ENCODE measurements at places on chromosomes 12 and 14.

DNA sequence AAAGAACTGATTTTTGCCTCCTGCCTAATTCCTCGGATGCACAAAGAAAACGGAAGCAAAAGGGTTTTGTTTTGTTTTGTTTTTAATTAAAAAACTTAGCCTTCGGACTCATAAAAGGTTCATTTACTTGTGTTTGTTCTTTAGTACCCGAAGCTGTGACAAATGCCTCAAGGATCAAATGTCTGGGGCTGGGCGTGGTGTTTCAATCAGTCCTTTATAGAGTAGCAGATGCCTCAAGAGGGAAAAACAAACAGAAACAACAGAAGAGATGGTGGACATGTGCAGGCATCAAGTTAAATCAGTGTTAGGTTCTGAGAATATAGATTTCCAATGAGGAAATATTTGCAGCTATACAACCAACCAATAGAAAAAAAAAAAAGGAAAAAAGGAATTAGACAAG is 1.6 kb upstream of the WIF1 start:
- no peak for DNase-seq

DNA sequence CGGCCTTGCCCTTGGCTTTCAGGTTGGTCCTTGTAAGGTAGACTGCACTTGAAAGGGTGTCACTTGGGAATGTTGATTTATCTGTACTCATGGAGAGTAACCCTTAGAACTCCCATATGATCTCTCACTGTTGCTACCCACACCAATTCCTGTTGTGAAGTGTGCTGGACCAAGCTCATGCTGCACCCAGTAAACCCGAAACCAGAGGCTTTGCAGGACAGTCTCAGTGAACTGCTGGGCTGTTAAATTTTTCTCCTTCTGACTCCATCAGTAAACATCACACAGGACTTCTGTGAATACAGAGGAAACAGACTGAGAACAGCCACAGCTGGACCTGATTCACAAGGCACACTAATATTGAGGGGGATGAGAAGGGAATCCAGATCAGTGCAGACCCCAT is 783.0 kb downstream of the TMEM121 start:
- no peak for DNase-seq

DNA sequence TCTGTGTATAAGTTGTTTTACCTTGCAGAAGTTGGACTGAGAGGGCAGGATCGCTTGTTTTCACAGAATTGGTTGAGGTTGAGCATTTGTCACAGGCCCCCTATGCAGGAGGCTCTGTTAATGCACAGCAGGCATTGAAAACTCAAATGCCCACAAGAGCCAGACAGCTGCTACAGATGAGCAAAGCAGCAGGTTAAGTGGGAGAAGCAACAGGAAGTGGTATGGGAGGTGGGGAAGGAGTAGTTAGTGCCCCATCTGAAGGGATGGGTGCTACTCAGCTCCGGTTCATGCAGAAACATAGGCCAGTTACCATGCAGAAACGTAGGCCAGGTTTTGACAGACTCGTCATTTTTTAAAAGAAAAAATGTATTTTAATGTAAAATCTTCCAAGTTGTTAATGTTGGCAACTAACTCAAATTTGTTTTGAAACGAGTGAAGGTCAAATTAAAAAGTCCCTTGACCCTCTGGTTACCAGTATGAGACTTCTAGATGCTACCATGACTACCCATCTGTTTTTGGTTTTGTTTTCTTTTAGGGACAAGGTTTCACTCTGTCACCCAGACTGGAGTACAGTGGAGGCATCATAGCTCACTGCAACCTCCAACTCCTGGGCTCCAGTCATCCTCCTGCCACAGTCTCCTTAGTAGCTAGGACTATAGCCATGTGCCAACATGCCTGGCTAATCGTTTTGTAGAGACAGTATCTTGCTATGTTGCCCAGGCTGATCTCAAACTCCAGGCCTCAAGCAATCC is 84.7 kb upstream of the FRMD6 start:
- DNase-seq, result no peak

GRCh38 chr12:120457133-120457532 is 10.9 kb downstream of the GATC start:
- no peak for DNase-seq

GRCh38 chr12:105769486-105769885 is 369.3 kb downstream of the NUAK1 start:
- DNase-seq, result no peak
